ENCODE measurements at places on chromosomes 7 and 10. TPM values are rescaled to one million over a fixed set of nuclear protein-coding genes. Genes with fewer than 3 reads are reported as not detected.
A peak's percentile ranks its signal among the peaks of the same experiment; 100 is the strongest.

Gene PAX4
- total RNA-seq: not detected

Gene AGMO
- not detected for total RNA-seq

- no peaks in the 10 kb centered on the region for H3K27me3 ChIP-seq
- no peak overlapping the region for H3K4me3 ChIP-seq
- no peaks in the 10 kb centered on the region for H3K4me1 ChIP-seq
- H3K27ac ChIP-seq: no peak overlapping the region
- H3K36me3 ChIP-seq: no peaks in the 10 kb centered on the region
These were observed 19.7 kb downstream of the ADCY1 start for GRCh38 chr7:45593877-45594276.

DNA sequence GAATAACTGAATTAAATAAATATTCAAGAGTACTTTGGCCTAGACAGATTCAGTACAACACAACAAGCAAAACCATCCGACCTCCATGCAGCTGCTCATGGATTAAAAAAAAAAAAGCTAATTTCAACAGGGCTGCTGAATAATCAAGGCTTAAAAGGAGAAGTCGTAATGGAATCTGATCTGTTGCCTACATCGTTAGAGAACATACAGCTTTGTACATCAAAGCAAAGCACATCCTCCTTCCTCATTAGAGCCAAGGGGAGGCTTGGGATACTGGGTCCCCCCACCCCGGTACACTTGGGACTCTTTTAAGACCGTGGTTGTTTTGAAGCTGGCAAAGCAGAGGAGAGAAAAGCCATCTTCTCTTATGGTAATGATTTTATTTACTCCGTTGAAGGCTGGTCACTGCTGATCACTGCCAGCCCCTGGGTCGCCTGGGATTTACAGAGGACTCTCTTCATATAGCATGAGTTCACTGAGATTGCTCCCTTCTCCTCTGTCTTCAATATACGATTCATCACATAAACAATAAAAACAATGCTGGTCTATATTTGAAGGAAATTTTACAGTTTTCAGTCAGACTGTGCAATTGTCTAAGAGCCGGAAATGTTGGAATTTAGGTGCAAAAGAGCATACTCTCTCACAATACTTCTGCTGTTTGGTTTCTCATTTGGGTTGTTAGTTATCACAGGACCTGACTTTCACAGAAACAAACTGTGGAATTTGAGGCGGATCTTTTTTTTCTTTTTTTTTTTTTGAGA lies 148.8 kb downstream of the FAM107B start:
- H3K27ac ChIP-seq: no peak overlapping the region
- no peak overlapping the region for H3K4me3 ChIP-seq
- peaks cover 4% of the 10 kb centered on the region for H3K4me1 ChIP-seq
- no peak for DNase-seq
- H3K27me3 ChIP-seq: no peaks in the 10 kb centered on the region

GRCh38 chr10:52770904-52771303 lies 1.7 kb downstream of the MBL2 start:
- no peaks in the 10 kb centered on the region for H3K4me1 ChIP-seq
- H3K27ac ChIP-seq: no peak overlapping the region
- H3K36me3 ChIP-seq: no peaks in the 10 kb centered on the region

DNA sequence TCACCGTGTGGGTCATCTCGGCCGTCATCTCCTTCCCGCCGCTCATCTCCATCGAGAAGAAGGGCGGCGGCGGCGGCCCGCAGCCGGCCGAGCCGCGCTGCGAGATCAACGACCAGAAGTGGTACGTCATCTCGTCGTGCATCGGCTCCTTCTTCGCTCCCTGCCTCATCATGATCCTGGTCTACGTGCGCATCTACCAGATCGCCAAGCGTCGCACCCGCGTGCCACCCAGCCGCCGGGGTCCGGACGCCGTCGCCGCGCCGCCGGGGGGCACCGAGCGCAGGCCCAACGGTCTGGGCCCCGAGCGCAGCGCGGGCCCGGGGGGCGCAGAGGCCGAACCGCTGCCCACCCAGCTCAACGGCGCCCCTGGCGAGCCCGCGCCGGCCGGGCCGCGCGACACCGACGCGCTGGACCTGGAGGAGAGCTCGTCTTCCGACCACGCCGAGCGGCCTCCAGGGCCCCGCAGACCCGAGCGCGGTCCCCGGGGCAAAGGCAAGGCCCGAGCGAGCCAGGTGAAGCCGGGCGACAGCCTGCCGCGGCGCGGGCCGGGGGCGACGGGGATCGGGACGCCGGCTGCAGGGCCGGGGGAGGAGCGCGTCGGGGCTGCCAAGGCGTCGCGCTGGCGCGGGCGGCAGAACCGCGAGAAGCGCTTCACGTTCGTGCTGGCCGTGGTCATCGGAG lies 1.8 kb downstream of the ADRA2A start:
- peak overlapping the region; percentile 25 for H3K4me3 ChIP-seq
- H3K36me3 ChIP-seq: no peaks in the 10 kb centered on the region
- H3K27ac ChIP-seq: no peak overlapping the region
- DNase-seq: no peak
- H3K27me3 ChIP-seq: peaks cover 54% of the 10 kb centered on the region

DNA sequence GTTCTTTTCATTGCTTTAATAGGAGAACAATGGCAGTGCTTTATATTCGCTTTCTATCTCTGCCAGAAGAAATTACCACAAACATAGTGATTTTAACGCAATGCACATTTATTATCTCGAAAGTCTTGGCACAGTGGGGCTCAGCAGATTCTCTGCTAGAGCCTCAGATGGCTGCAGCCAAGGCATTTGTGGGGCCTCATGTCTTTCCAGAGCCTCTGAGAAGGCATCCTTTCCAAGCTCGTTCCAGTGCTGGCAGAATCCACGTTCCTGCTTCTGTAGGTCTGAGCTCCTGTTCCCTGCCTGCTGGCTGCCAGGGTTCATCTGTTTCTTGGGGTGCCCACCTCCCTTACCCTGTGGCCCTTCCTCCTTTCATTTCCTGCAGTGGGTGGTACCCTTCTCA lies 60.2 kb downstream of the LRRC18 start:
- no peaks in the 10 kb centered on the region for H3K27me3 ChIP-seq
- no peak overlapping the region for H3K4me3 ChIP-seq
- no peaks in the 10 kb centered on the region for H3K4me1 ChIP-seq
- H3K36me3 ChIP-seq: no peaks in the 10 kb centered on the region
- DNase-seq: no peak
- no peak overlapping the region for H3K27ac ChIP-seq

GRCh38 chr7:12719141-12719919 lies 31.9 kb downstream of the ARL4A start:
- peaks cover 33% of the 10 kb centered on the region for H3K4me1 ChIP-seq
- peak; percentile 4 for DNase-seq
- H3K36me3 ChIP-seq: no peaks in the 10 kb centered on the region
- H3K4me3 ChIP-seq: no peak overlapping the region
- H3K27me3 ChIP-seq: no peaks in the 10 kb centered on the region
- peak overlapping the region; percentile 52 for H3K27ac ChIP-seq

GRCh38 chr10:24851629-24852028 lies 100.8 kb downstream of the PRTFDC1 start:
- H3K4me1 ChIP-seq: peaks cover 7% of the 10 kb centered on the region
- no peaks in the 10 kb centered on the region for H3K36me3 ChIP-seq
- H3K27ac ChIP-seq: no peak overlapping the region
- H3K4me3 ChIP-seq: no peak overlapping the region
- no peaks in the 10 kb centered on the region for H3K27me3 ChIP-seq

GRCh38 chr7:94642838-94643653 lies 12.9 kb downstream of the SGCE start:
- no peaks in the 10 kb centered on the region for H3K36me3 ChIP-seq
- no peak overlapping the region for H3K27ac ChIP-seq
- peaks cover 40% of the 10 kb centered on the region for H3K27me3 ChIP-seq
